CD4-positive, CD25-positive, alpha-beta regulatory T cell (primary cell): ENCODE measurements at places on chromosomes 13 and 19.

GRCh38 chr19:38571682-38572081 lies 46.1 kb downstream of the MAP4K1 start:
- no peak for DNase-seq

DNA sequence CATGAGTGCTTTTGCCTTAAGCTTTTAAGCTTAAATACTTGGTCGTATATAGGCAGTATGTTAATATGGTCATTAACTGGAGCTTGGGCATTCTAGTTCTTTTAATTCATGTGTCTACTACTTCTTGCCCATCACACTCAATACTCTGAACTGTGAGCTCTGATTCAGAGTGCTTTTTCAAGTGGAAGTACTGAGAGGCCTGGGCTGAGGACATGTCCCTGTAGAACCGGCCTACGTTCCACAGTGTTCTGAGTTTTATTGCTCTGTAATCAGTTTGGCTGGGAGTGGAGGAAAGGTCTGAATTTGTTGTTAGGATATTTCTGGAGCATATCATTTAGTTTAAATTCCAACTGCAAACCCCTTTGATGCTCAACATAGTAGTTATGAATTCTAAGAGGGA lies 1744.8 kb upstream of the MIR17HG start:
- no peak for DNase-seq

GRCh38 chr13:52955472-52955874 lies 73.1 kb upstream of the OLFM4 start:
- DNase-seq, result no peak

DNA sequence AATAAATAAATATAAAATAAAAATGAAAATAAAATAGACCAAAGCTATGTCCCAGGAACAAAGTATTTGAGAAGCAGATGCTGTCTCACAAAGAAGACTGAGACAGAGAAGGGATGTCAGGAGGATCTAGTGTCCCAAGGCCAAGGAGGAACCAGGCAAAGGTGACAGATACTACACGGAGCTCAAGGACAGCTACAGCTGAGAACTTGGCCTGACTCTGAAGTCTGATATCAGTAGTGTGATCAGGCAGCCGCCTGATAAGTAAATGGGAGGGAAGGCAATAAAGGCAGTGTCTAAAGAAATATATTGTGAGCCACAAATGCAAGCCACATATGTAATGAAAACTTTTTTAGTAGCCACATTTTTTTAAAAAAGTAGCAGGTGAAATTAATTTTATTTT lies 20.4 kb upstream of the NANOS3 start:
- DNase-seq, result no peak

DNA sequence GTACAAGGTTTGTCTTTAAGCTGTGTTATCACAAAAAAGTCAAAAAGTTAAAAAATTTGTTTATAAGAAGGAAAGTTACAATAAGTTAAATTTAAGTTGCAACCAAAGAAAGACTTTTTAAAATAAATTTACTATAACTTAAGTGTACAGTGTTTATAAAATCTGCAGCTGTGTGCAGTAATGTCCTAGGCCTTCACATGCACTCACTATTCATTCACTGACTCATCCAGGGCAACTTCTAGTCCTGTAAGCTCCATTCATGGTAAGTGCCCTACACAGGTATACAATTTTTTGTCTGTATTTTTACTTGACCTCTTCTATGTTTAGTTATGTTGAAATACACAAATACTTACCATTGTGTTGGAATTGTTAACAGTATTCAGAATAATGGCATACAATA lies 667.9 kb upstream of the SLITRK5 start:
- no peak for DNase-seq

GRCh38 chr13:63546524-63546923 lies 2130.9 kb upstream of the PCDH20 start:
- DNase-seq, result no peak

DNA sequence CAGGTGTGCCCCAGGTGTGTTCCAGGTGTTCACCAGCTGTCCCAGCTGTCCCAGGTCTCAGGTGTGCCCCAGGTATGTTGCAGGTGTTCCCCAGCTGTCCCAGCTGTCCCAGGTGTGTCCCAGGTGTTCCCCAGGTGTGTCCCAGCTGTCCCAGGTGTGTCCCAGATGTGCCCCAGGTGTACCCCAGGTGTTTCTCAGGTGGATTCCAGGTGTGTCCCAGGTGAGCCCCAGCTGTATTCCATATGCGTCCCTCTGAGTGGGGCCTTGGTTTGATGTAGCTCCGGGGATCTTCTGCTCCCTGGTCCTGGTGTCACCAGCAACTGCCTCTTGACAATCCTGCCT lies 719 bp upstream of the GRK1 start:
- DNase-seq, result no peak

- DNase-seq, result no peak
Observed at GRCh38 chr13:40271271-40271885, 395.1 kb downstream of the FOXO1 start.

DNA sequence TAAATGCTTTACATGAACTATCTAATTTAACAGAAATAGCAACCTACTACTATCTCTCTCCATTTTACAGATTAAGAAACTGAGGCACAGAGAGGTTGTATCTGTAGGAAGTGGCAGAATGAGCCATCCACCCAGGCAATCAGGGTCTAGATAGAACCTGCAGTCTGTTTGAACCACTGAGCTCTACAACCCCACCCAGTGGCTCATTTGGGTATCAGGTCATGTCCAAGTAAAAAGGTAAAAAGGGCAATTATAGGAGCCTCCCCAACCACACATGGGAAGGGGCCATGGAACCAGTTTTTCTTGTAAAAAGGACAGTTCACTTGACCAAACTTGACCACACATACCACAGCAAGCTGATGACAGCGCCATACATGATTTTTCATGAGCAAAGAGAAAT lies 92.9 kb upstream of the SGCG start:
- DNase-seq, result no peak

DNA sequence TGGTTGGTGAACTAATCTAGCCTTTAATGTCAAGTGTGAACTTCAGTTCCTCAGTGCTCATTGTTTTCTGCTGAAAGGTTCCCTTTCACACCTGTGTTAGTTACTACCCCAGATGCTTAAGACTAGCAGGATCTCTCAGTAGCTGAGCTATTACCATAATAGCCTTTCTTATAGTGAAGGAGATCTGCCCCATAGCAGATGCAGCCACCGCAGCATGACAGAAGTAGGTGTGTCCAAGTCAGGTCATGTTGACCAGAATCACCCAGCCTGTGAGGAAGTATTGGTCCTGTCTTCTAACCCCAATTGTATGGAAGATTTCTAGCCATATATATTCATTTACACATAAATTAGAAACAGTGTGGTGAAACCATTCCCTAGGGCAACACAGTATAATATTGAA lies 37.3 kb downstream of the ZAR1L start:
- no peak for DNase-seq

GRCh38 chr13:109836629-109837607 lies 50.5 kb upstream of the IRS2 start:
- no peak for DNase-seq
